ENCODE measurements at places on chromosomes 13 and 19.

DNA sequence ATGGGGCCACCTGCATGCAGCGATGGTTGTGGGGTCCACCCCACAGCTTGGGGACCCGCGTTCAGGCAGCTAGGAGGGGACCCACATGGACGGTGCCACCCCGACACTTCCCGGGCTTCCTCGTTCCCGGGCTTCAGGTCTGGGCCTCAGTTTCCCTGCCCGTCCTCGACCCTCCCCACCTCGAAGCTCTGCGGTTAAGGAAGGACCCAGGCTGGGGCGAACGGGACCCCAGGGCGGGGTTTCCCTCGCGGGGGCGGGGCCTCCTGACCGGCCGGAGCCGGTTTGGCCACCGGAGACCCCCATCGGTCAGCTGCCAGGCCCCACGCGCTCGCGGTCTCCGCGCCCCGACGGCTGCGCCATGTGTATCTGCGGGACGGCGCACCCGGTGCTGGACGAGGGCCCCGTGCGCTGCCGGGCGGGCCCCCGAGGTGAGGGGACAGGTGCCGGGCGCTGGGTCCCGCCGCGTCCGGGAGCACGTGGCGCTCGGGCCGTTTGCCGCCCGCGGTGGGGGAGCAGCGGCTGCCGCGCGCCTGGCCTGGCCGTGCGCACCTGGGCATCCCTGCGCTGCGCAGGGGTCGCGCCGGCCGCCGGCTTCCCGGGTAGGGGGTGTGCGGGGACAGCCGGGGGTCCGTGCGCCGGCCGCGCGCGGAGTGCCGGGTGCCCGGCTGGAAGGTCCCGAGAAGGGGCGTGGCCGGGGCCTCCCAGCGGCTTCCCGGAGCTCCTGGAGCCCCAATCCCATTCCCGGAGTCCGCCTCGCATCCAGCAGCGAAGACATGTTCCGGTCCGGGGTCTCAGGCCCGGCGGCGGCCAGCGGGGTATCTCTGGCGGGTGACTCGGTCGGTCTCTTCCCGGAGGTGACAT lies 4.2 kb downstream of the ARHGAP45 start:
- DNase-seq, result no peak

DNA sequence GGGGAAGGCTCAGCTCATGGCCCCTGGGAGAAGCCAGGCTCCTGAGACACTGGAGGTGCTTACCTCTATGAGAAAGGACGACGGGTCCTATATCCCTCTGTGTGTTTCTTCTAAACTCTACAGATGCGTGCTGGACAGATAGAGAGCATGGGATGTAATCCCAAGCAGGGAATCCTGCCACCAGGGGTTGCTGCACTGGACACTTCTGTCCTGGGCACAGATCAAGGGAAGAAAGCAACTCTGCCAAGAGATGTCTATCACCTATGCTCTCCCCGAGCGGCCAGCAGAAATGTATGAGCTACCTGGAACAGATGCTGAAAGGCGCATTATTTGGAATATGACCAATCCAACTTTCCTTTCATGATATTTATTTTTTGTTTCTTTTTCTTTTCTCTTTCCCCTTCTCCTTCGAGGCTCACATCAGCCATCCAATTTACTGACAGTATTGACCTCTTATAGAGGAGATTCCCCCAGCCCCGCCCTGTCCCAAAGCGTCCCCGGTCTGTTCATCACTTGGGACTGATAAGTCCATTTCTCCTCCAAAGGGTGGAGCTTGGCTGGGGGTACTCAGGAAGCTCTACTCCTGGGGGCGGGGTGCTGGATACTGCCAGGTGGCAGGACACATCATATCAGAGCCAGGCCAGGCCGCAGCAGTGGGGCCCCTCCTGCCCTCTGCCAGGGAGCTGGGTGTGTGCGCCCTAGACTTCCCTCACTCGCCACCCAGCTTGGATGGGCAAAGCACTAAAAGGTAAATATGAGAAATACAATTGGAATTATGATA lies 34.2 kb downstream of the TSHZ3 start:
- no peak for DNase-seq

DNA sequence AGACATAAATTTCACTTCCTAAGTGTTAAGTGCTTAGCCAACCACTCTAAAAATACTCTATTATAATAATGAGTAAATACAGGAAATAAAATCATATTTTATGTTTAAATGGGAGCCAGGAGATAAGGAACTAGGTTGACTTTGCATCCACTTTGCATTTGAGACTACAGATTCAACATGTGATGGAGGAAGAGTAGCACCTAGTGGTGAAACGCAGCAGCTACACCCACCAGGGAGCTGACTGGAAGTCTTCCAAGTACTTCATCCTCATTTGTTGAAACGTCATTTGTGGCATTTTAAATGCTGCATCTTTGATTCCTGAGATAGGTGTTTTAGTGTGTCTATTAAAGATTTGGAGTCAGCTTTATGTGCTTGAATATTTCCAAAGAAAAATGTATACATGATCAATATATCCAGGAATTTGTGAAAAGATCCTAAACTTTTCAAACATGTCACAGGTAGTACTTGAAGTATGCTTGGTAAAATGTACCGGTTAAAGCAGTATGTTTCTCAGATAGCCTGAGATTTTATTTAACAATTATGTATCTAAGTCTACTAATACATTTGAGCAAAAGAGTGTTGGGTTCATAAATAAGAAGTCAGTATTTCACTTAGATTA lies 17.4 kb upstream of the KCTD12 start:
- peak; percentile 61 for DNase-seq

GRCh38 chr19:38394488-38394887 lies 6.0 kb downstream of the SPRED3 start:
- peak; percentile 58 for DNase-seq

GRCh38 chr13:114325729-114326128 lies 11.4 kb downstream of the CHAMP1 start:
- no peak for DNase-seq

DNA sequence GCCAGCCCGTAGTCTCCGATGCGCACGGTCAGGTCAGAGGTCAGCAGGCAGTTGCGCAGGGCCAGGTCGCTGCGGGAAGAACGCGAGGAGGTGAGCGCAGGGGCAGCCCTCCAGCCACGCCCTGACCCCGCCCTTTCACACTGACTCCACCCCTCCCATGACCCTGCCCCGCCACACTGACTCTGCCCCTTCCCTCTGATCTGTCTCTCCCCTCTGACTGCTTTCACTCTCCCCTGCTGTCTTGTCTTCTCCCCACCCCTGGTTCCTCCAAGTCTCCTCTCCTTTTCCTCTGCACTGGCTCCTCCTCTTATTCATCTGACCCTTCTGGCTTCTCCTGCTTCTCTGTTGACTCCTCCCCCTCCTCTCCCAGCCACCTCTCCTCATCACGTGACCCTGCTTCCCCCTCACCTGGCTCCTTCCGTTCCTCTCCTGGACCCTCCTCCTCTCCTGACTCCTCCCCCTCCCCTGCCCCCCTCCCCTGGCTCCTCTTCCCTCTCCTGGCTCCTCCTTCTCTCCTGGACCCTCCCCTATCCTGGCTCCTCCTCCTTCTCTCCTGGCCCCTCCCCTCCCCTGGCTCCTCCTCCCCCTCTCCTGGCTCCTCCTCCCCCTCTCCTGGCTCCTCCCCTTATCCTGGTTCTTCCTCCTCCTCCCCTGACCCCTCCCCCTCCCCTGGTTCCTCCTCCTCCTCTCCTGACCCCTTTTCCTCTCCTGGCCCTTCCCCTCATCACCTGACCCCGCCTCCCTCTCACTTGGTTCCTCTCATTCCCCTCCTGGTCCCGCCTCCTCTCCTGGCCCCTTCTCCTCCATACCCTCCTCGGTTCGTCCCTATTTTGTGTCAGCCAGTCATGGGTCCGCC lies 9.9 kb downstream of the LMTK3 start:
- DNase-seq, result no peak

- no peak for DNase-seq
These were observed 470.7 kb upstream of the SLITRK1 start for GRCh38 chr13:84352946-84353345.

GRCh38 chr13:113562844-113563243 lies 21.7 kb upstream of the TFDP1 start:
- DNase-seq, result no peak

- no peak for DNase-seq
These were observed 15.2 kb downstream of the SAE1 start for GRCh38 chr19:47145639-47146486.
